ENCODE measurements at places on chromosomes 3 and 15. TPM values are rescaled to one million over a fixed set of nuclear protein-coding genes. Genes with fewer than 3 reads are reported as not detected.

DNA sequence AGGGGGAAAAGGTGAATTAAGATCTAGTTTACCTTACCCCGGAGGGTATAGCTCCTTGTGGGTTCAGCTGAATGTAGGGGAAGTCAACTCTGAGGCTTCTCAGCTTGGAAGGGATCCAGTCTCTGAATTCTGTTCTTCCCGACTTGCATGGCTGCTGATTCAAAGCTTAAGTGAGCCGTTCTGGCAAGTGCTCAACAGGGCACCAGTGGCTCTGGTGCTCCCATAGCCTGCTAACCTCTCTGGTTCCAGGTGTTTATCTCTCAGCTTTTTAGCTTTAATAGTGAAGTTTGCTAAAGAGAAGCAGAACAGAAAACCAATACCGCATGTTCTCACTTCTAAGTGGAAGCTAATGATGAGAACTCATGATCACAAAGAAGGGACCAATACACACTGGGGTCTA, 46.3 kb upstream of the RBP1 start:
- no peaks in the 10 kb centered on the region for H3K4me1 ChIP-seq
- no peak for DNase-seq
- no peak overlapping the region for H3K4me3 ChIP-seq
- H3K36me3 ChIP-seq = peaks cover 3% of the 10 kb centered on the region

DNA sequence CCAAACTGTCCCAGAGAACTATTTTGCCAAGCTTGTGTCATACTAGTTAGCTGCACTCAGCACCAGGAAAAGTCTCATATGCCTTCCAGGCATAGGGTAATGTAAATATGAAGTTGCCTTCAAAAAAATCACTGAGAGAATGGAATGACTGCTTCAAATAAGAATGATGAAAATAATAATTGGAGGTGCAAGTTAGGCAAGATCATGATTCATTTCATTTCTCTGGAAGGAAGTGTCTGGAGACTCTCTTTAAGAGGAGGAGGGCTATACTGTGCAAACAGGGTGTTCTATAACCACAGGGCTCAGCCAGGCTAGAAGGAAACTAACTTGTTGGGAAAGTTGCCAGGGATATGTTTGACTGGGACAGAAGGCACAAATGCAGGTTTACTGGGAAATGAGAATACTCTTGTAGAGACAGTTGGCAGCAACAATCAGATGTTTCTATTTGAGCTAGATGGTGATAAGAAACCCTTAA, 4.3 kb downstream of the SIDT1 start:
- no peaks in the 10 kb centered on the region for H3K27me3 ChIP-seq
- peaks cover 45% of the 10 kb centered on the region for H3K4me1 ChIP-seq
- H3K4me3 ChIP-seq = no peak overlapping the region
- H3K36me3 ChIP-seq = peaks cover 49% of the 10 kb centered on the region

Gene IQCF5
- total RNA-seq = not detected

DNA sequence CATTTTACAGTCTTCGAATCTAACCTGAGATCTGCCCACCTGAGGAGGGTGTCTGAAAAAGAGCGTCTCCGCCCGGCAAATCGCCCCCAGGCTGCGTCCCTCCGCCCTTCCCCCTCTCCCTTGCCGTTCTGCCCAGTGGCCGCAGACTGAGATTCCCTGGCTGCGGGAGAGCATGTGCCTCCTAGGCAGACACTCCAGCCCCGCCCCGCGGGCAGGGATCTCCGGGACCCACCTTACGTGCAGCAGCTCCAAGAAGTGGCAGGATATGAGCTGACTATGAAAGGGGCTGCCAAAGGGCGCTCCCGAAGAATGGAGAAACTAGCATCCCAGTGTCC, 2.7 kb upstream of the WNT5A start:
- H3K4me3 ChIP-seq = no peak overlapping the region
- H3K4me1 ChIP-seq = peaks cover 15% of the 10 kb centered on the region
- peaks cover 65% of the 10 kb centered on the region for H3K27me3 ChIP-seq
- no peak overlapping the region for H3K27ac ChIP-seq
- no peaks in the 10 kb centered on the region for H3K36me3 ChIP-seq

DNA sequence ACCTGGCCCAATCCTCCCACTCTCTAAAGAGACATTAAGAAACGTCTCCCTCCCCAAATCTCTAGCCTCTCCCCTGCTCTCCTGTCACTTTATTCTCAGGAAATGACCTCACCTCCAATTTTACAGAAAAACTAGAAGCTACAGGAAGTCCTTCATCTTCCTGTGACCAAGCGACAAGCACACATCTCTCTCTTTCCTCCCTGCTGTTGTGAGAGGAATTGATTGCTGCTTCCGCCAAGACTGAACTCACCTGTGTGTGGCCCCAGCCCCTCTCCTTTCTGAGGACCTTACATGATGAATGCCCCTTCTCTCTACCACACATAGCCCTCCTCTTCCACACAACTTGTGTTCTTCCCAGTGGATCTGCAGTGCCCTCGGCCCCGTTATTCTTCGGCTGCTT, 18.2 kb downstream of the DNAJB8 start:
- peak overlapping the region; percentile 83 for H3K27ac ChIP-seq
- no peaks in the 10 kb centered on the region for H3K27me3 ChIP-seq
- H3K36me3 ChIP-seq = peaks cover 19% of the 10 kb centered on the region
- peaks cover 16% of the 10 kb centered on the region for H3K4me1 ChIP-seq
- peak overlapping the region; percentile 0 for H3K4me3 ChIP-seq

GRCh38 chr3:18445401-18446148, 20.4 kb upstream of the SATB1 start:
- H3K27me3 ChIP-seq = no peaks in the 10 kb centered on the region
- H3K36me3 ChIP-seq = peaks cover 50% of the 10 kb centered on the region
- peak overlapping the region; percentile 97 for H3K4me3 ChIP-seq
- peak overlapping the region; percentile 99 for H3K27ac ChIP-seq

Gene TMEM45A
- total RNA-seq = 3.2 TPM

Gene DUSP7
- total RNA-seq = 21.7 TPM

DNA sequence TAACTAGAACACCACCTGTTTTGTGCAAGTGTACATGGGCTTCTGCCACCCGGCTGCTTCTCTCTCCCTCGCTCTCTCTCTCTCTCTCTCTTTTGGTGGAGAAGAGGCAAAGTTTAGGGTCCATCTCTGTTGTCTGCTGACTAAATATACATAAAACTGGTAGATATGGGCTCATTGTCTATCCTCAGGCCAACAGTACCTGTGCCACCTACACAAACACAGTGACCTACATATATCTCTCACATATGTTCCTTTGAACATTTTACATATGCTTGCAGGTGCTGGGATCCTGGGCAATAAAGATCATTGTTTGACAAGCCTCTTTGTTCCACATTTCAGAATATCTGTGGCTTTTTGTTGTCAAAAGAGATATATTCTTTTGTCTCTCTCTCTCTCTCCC, 256.3 kb upstream of the KCNH8 start:
- peaks cover 11% of the 10 kb centered on the region for H3K4me1 ChIP-seq
- no peak for DNase-seq
- H3K4me3 ChIP-seq = no peak overlapping the region

Gene TGM4
- not detected for total RNA-seq

- no peak overlapping the region for H3K27ac ChIP-seq
- DNase-seq = no peak
- H3K27me3 ChIP-seq = peaks cover 21% of the 10 kb centered on the region
Measured at GRCh38 chr3:127275287-127275781, 12.5 kb downstream of the PRR20G start.

Gene PKM
- 2,301 TPM for total RNA-seq

Gene CFAP100
- not detected for total RNA-seq

Gene ALDH1A2
- total RNA-seq = 0.90 TPM

DNA sequence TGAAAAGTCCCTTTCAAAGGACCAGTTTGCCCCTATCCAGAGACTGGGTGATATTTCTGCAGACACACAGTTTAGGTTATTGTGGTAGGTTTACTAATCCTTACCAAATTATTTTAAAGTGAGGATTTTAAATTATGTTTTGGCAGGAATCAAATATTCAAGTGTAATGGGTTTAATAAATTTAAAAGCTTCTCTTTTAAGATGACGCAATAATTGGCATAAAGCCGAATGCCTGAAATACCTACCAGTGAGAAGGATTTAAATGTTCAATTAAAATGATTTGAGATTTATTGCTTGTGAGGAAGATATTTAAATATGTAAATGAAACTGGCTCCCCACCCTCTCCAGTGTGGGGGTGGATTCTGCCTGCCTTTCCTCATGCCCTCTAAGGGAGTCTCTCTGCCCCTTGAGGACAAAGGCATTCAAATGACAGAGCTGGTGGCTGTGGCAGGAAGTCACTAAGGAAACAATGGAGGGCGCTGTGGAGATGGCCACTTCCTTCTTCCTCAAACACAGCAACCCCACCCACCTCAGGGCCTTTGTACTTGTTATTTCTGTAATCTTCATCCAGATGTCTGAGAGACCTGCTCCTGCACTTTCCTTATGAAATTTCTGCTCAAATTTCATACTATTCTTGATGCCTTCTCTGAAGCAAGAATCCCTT, 131.7 kb downstream of the TNIK start:
- no peak overlapping the region for H3K27ac ChIP-seq
- H3K27me3 ChIP-seq = no peaks in the 10 kb centered on the region
- H3K4me3 ChIP-seq = no peak overlapping the region

DNA sequence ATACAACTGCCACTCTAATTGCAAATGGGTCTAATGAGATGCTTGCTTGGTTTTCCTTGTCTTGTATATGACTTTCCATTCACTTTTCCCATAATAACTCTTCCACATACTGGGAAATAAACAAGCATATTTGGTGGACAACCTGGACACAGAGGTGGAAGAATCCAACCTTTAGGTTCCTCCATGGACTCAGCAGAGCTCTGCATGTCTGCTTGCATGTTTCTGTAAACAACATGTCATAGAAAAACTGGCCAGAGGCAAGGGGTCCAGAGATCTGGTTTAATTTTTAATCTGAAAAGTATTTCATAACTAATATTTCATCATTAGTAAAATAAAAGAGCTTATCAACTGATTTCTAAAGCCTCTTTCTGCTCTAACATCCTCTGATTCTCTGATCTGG, 30.2 kb downstream of the GOLIM4 start:
- H3K4me1 ChIP-seq = peaks cover 18% of the 10 kb centered on the region
- H3K27ac ChIP-seq = no peak overlapping the region
- H3K4me3 ChIP-seq = no peak overlapping the region
- no peak for DNase-seq

DNA sequence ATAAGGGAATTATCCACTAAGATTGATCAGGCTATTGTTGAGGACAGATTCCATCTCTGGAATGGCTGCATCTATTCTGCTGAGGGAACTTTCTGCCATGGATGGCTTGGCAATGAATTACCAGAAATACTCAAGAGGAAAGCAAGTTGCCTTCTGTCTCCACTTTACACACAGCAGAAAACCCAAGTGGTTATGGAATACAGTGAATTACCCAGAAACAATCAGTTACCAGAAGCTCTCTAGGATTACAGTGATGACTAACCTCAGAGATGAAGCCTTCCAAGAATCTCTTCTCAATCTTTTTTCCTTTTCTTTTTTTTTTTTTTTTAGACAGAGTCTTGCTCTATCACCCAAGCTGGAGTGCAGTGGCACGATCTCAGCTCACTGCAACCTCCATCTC, 183.3 kb downstream of the WDR76 start:
- H3K27ac ChIP-seq = no peak overlapping the region
- no peak overlapping the region for H3K4me3 ChIP-seq
- H3K27me3 ChIP-seq = peaks cover 26% of the 10 kb centered on the region
- H3K4me1 ChIP-seq = no peaks in the 10 kb centered on the region

- no peak overlapping the region for H3K4me3 ChIP-seq
- H3K4me1 ChIP-seq = no peaks in the 10 kb centered on the region
- H3K36me3 ChIP-seq = no peaks in the 10 kb centered on the region
- no peaks in the 10 kb centered on the region for H3K27me3 ChIP-seq
Measured at GRCh38 chr3:65335587-65335986, 647.8 kb upstream of the ADAMTS9 start.

- no peak for DNase-seq
- H3K4me1 ChIP-seq = peaks cover 13% of the 10 kb centered on the region
- no peak overlapping the region for H3K4me3 ChIP-seq
- H3K27me3 ChIP-seq = no peaks in the 10 kb centered on the region
- no peaks in the 10 kb centered on the region for H3K36me3 ChIP-seq
Measured at GRCh38 chr3:133452641-133453319, 52.9 kb downstream of the BFSP2 start.

Gene RTP2
- total RNA-seq = not detected

Gene TEX9
- total RNA-seq = 1.6 TPM

DNA sequence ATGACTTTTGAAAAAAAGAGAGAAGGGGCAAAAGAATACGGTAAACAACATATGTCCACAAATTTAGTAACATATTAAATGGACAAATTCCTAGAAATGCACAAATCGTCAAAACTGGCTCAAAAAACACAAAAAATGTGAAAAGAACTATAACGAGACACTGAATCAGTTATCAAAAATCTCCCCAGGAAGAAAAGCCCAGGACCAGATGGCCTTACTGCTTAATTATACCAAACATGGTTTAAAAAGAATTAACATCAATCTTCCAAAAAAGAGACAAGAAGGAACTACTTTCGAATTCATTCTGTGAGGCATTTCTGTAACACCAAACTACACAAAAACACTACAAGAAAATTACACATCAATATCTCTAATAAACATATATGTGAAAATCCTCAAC, 117.4 kb downstream of the STAG1 start:
- H3K27ac ChIP-seq = no peak overlapping the region
- H3K27me3 ChIP-seq = no peaks in the 10 kb centered on the region
- no peak overlapping the region for H3K4me3 ChIP-seq

DNA sequence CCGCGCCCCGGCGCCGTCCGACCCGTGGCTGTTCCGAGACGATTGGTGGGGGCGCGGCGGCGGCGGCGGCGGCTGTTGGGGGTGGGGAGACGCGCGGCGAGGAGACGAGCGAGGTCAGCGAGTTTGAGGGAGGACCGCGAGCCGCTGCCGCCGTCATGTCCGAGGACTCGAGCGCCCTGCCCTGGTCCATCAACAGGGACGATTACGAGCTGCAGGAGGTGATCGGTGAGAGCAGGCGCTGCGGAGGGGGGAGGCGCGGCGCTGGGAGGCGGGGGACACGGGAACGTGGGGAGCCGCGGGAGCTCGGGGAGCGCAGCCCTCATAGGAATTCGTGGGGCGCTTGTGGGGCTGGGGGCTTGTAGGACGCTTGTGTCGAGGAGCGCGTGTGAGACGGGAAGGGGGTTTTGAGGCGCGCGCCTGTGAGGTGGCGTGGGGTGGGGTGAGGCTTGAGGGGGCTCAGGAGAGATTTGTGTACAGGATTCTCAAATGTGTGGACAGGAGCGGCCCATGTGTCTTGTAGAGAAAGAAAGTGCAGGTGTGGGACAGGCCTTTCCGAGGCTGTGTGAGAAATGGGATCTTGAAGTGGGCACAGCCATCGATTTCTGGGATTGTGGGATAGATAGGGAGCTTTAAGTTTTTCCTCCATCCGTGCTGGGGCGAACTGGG, 518 bp downstream of the OXSR1 start:
- peak overlapping the region; percentile 100 for H3K27ac ChIP-seq
- no peaks in the 10 kb centered on the region for H3K27me3 ChIP-seq
- peaks cover 43% of the 10 kb centered on the region for H3K4me1 ChIP-seq
- H3K4me3 ChIP-seq = peak overlapping the region; percentile 89

Data from activated naive CD8-positive, alpha-beta T cell treated with anti-CD3 and anti-CD28 coated beads for 36 hours (primary cell).